ENCODE measurements at places on chromosomes 16 and 17. TPM values are rescaled to one million over a fixed set of nuclear protein-coding genes. Genes with fewer than 3 reads are reported as not detected.

Gene C16orf92
- not detected for total RNA-seq

Gene CENPT
- total RNA-seq = 43.0 TPM

Gene SLC13A2
- not detected for total RNA-seq

Gene KRTAP4-2
- total RNA-seq = not detected

Gene ZNF785
- total RNA-seq = 6.8 TPM

Gene HYDIN
- 1.6 TPM for total RNA-seq

Gene GUCY2D
- total RNA-seq = not detected

Gene TNP2
- total RNA-seq = not detected

Gene CPNE7
- total RNA-seq = not detected

Gene CDH11
- total RNA-seq = 2.4 TPM

Gene CDH13
- 141 TPM for total RNA-seq

Gene NGFR
- total RNA-seq = 12.8 TPM

Gene DBF4B
- total RNA-seq = 13.8 TPM

Gene PERCC1
- 0.33 TPM for total RNA-seq

Gene CCL4L2
- total RNA-seq = not detected

Gene MBTPS1
- total RNA-seq = 101 TPM

Gene SUMO2
- total RNA-seq = 159 TPM

Gene FBXW10B
- 1.0 TPM for total RNA-seq

Gene CA4
- total RNA-seq = not detected

Gene ITGAL
- not detected for total RNA-seq

Gene MT1A
- not detected for total RNA-seq

Gene PRR15L
- 0.33 TPM for total RNA-seq

Gene NT5C3B
- 50.3 TPM for total RNA-seq

Gene GLIS2
- 13.5 TPM for total RNA-seq

Gene EFCAB5
- total RNA-seq = not detected

Gene TCAP
- total RNA-seq = 0.33 TPM

Measured in mammary epithelial cell (primary cell).